ENCODE measurements at places on chromosomes 4 and X. TPM values are rescaled to one million over a fixed set of nuclear protein-coding genes. Genes with fewer than 3 reads are reported as not detected.

GAGE12E gene
- not detected for total RNA-seq

GRCh38 chr4:128513664-128514484, 226.3 kb upstream of the PGRMC2 start:
- no peak for DNase-seq

DNA sequence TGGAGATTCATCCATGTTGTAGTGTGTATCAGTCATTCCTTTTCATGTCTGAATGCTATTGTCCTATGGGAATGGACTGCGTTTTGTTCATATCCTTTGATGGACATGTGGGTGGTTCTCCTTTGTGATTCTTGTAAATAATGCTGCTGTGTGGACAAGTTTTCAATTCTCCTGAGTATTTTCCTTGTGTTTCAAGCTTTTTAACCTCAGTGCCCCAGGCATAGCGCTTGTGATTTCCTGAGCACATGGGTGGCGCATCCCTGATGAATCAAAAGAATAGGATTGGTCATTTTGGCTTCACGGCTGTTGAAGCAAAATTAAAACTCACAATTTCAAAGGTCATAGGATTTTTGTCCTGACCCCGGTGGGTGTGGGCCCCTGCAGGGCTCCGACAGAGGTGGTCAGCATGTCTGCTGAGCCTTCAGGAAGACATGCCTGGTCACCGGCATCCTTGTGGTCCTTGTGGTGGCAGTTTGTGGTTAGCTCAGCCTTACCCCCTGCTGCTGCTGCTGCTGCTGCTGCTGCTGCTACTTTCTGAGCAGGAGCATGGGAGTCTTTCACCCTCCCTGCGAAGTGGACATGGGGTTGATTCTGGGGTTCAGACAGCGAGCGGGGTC, 30.0 kb downstream of the SHROOM2 start:
- DNase-seq = no peak

OPHN1 gene
- total RNA-seq = 0.46 TPM

DNA sequence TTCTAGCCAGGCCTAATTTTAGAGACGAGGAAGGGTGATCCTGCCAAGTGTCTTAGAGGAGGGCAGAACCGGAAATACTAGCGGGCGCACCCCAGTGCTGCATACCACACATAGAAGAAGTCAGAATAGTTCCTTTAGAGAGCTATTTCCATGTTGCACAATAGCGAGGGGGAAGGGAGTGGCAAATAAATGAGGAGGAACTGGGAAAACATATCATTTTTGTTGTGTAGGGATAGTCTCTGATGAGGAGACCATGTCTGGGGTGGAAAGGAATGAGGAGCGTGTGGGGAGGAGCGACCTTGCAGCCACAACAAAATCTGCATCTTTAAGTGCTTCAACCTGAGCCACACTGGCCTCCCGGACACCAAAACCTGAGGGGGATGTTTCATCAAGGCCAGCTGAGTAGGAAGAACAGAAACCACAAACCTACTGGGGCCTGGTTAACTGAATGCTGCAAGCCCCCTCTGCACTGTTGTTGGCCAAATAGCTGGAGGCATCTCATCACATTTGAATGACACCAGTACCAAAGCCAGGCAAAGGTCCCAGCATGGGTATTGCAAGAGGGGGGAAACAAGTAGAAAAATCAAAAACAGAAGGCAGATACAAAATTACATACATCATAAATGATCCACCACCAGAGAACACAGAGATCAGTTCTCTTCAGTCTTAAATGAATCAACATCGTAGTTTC, 26.7 kb upstream of the C1QTNF7 start:
- peak; percentile 46 for DNase-seq

ADH1B gene
- total RNA-seq = not detected

BMX gene
- not detected for total RNA-seq

DNA sequence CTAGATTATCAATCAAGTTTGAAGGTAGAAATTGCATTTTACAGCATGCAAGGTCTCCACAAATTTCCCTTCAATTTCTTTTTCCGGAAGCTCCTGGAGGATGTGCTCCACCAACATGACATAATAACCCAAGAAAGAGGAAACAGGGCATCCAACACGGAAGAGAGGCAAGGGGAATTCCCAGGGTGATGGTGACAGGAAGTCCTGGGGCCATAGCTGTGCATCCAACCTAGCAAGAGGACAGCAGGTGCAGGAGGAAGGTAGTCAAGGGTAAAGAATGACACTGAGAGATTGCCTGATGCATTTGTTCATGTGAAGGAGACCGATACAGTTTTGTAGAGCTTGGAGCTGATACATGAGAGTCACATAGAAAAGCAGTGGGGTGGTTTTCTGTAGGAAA, 115.7 kb upstream of the LSM6 start:
- DNase-seq = no peak

DNA sequence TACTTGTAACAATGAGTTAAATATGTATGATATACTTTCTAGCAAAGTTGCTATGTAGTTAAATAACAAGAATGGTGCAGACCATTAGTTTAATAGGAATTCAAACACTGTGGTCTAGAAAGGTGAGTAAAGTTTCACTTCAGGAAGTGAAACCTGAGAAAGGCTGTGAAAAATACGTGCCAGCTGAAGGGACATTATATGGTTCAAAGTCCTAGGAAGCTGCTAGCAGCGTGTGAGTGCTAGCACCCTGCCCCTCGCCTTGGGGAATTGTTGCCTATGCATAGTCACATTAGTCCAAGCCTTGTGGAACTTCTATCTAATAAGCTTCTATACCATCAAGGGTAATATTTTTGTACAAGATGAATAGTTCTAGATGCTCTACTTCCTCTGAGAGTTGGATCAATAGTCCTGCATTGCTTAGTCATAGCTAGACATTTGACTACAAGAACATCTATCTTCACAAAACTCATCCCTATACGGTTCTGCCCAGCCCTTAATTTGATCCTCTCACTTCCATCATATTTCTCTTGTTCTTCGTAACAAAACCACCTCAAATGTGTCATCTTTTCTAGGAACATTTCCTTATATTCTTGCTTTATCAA, 45.8 kb upstream of the ARSJ start:
- DNase-seq = no peak

MORF4L2 gene
- total RNA-seq = 184 TPM

DNA sequence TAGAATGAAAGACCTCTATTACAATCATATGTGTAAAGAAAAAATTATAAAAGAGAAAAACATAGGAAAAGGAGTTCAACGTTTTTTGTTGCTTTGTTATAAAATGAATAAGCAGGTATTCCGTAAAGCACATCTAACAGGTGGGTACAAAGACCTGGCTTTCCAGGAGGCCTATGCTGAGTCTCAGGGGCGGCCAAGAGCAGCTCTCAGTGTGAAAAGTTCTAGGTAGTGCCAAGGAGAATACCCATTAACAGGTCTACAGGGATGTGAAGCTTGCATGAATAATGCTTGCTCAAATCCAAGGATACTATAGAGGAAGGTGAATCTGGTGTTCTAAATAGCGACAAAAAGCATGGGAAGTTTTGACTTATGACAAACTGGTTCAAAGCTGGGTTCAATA, 944.4 kb downstream of the PDHA2 start:
- no peak for DNase-seq

DNA sequence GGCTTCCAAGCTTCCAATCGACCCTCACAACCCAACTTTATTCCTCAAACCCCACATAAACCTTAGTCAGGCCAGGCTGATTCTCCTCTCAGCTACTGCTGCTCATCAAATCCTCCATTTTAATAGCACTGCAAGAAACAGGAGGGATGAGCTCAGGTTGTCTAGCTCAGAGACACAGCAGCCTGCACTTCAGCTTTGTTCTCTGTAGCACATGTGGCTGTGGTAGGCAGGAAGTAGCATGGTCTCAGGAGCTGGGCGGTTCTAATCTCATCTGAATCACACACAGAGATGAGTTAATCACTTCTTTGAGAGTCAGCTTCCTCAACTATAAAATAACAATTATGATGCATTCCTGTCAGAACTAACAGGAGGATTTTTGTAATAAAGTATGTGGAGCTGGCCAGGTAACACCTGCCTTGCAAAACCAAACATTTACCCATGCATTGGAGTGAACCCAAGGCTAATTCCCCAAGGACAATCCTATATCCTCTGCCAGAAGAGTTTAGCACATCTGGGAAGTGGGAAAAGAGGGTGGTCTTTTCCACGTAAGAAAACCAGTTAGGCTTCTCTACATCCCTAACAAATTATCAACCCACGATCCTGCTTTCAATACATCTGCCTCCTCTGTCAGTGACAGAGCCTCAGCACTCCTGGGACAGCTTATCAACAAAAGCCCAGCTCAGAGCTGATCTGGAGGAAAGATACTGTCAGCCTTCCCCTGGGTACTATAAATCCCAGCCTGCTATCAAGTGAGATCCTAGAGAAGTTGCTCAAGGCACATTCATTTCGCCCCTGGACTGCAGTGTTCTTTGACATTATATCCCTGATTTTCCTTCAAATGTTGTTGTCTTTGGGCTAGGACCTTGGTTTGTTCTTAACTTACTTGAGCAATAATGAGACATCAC, 32.8 kb downstream of the ELOVL6 start:
- DNase-seq = peak; percentile 81

- peak; percentile 50 for DNase-seq
These were observed 20.4 kb downstream of the SLC25A53 start for GRCh38 chrX:104136241-104137019.

SOX3 gene
- total RNA-seq = not detected

SLC7A11 gene
- 3.2 TPM for total RNA-seq
